ENCODE measurements at places on chromosomes 3 and 15. TPM values are rescaled to one million over a fixed set of nuclear protein-coding genes. Genes with fewer than 3 reads are reported as not detected.

Gene MOBP
- total RNA-seq, result not detected

Gene CCDC80
- 426 TPM for total RNA-seq

Gene EFHB
- total RNA-seq, result 1.3 TPM

Gene PARP15
- total RNA-seq, result 2.9 TPM

Gene LRRC31
- total RNA-seq, result not detected

Gene EFCC1
- 1.8 TPM for total RNA-seq

Gene LRRIQ4
- total RNA-seq, result not detected

Gene C3orf80
- 0.87 TPM for total RNA-seq

Gene FETUB
- total RNA-seq, result not detected

DNA sequence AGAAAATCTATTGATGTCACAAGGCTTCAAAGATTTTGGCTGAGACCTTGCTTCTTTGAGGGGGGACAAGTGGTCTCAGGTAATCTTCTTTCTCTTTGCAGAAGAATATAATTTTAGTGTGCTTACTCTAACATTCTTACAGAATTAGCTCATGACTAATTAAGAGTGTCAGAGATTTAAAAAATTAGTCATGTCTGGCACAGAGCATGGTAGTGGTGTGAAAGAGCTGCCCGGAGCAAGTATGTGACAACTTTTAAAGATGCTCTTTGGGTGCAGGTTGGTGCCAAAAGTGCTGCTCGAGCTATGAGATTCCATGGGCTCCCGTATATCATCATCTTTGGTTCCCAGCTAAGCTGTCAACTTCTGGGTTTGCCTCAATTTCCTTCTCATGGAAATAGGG is 31.1 kb downstream of the CYP19A1 start:
- DNase-seq, result no peak

DNA sequence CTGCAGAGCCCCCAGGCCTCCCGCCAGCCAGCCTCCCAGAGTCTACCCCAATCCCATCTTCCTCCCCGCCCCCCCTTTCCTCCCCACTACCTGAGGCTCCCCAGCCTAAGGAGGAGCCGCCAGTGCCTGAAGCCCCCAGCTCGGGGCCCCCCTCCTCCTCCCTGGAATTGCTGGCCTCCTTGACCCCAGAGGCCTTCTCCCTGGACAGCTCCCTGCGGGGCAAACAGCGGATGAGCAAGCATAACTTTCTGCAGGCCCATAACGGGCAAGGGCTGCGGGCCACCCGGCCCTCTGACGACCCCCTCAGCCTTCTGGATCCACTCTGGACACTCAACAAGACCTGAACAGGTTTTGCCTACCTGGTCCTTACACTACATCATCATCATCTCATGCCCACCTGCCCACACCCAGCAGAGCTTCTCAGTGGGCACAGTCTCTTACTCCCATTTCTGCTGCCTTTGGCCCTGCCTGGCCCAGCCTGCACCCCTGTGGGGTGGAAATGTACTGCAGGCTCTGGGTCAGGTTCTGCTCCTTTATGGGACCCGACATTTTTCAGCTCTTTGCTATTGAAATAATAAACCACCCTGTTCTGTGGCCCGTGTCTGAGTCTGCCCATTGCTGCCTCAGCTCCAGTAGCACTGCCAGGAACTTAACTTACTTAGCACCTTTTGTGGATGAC is 32.2 kb downstream of the PTPN23 start:
- no peak for DNase-seq

GRCh38 chr15:61173899-61174689 is 55.0 kb downstream of the RORA start:
- DNase-seq, result no peak

- no peak for DNase-seq
These were observed 43.6 kb downstream of the LDHAL6B start for GRCh38 chr15:59250249-59250648.

GRCh38 chr3:113258361-113258760 is 47.0 kb downstream of the BOC start:
- DNase-seq, result no peak

DNA sequence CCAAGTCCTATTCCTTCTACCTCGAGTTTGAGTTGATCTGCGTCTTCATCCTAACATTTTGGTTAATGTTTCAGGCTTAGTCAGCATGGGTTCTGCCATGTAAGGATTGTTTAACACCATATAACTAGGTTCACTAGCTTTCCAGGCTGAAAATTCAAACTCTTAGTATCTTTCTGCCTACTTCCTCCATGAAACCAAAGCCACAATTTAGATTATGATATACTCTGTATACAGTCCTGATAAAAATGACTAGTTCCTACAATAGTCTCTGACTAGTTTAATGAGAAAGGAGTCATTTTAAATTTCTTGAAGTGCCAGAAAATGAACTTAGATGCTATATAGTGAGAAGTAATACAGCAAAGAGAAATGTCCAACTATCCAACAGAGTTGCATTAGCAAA is 6.6 kb upstream of the BTLA start:
- no peak for DNase-seq

DNA sequence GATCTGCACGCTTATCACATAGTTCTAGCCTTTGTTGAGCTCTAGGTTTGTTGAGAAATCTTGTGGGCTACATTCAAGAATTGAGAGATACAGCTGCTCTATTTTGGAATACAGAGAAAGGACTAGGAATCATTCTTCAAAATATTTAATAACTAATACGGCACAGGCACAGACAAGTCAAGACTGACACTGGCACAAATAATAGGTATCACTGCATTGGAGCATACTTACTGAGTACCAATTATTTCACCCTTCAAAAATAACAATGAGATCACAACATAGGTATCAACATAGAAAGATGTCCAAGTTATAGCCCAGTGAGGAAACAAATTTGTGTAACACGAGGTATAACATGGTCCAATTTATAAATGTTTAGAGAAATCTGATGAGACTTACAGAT is 133.7 kb upstream of the TSC22D2 start:
- DNase-seq, result no peak

GRCh38 chr15:98203872-98204660 is 243.6 kb downstream of the ARRDC4 start:
- DNase-seq, result no peak

GRCh38 chr15:76787273-76787672 is 117.9 kb downstream of the SCAPER start:
- DNase-seq, result no peak

GRCh38 chr15:60678632-60679031 is 199.7 kb upstream of the ICE2 start:
- DNase-seq, result no peak

GRCh38 chr15:61101543-61101942 is 127.6 kb downstream of the RORA start:
- no peak for DNase-seq

- DNase-seq, result no peak
These were observed 52.9 kb upstream of the LIMD1 start for GRCh38 chr3:45541326-45542321.

DNA sequence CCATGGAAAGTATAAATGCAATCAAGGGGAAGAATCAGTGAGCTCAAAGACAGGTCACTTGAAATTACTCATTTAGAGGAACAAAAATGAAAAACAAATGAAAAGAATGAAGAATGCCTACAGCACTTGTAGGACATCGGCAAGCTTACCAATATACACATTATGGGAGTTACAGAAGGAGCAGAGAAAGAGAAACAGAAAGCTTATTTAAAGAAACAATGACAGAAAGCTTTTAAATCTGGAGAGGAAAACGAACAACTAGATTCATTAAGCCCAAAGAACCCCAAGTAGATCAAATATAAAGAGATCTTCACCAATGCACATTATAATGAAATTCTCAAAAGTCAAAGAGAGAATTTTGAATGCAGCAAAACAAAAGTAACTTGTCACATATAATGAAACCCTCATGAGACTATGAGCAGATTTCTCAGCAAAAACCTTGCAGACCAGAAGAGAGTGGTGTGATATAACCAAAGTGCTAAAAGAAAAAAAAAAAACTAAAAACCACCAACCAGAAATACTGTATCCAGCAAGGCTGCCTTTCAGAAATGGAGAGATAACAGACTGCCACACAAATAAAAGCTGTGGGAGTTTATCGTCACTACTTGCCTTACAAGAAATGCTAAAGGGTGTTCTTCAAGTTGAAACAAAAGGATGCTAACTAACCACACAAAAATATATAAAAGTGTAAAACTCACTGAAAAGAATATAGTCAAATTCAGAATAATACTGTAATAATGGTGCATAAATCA is 63.1 kb downstream of the MYH15 start:
- DNase-seq, result no peak

GRCh38 chr3:23004971-23005370 is 198.2 kb upstream of the UBE2E2 start:
- DNase-seq, result no peak

All from mesenteric fat pad (tissue), 1 donor.